ENCODE measurements at places on chromosomes 16 and 17.

DNA sequence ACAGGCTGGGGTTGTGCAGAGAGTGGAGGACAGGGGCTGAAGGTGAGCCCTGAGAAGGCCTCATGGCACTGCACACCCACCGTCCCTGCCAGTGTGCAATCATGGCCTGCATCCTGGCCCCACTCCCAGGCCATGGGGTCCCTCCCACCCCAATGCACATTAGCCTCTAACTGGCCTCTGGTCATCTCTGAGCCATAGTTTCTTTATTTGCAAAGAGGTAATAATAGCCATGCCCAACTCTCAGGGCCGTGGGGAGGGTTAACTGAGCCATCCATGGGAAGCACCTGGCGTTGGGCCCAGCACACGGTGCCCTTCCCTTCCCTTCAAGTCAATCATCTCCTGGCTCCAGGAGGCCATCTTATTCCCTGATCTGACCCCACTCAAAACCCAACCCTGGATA, 10.8 kb upstream of the ITGA3 start:
- DNase-seq: no peak

DNA sequence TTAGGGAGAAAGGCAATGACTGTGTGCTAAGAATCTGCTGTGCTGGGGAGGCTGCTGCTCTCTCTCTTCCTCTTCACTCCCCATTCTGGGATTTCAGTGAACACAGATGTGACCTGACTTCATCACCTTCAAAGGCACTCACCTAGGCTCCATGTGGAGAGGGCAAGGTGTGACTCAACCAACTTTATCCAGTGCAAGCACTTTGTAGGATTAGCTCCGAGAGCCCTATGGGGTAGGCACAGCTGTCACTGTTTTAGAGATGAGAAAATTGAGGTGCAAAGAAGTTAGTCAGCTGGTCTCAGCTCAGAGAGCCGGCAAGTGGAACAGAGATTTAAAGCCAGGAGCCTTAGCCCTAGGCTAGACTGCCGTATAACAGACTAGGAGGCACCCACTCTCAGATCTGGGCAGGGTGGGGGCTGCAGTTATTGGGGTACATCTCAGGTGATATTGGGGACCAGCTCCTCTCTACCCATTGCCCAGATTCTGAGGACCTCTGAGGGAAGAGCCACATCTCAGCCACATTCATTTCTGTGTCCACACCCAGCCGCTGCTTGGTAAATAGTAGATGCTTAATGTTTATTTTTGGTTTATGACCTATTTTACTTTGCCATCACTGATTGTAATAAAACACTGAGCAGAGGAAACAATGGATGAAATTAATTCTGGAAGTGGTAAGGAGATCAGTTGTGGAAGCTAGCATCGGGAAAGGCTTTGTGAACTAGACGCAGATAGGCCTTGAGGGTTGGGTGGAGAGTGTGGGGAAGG, 138.8 kb downstream of the CCDC182 start:
- DNase-seq: no peak

- no peak for DNase-seq
Observed at GRCh38 chr16:52591934-52592592, 45.1 kb upstream of the TOX3 start.

GRCh38 chr16:50696126-50696525, 2.7 kb downstream of the NOD2 start:
- DNase-seq: no peak

- DNase-seq: no peak
Observed at GRCh38 chr16:90015586-90016338, 3.5 kb downstream of the DBNDD1 start.

GRCh38 chr16:73126525-73126853, 78.6 kb upstream of the ZFHX3 start:
- DNase-seq: no peak

DNA sequence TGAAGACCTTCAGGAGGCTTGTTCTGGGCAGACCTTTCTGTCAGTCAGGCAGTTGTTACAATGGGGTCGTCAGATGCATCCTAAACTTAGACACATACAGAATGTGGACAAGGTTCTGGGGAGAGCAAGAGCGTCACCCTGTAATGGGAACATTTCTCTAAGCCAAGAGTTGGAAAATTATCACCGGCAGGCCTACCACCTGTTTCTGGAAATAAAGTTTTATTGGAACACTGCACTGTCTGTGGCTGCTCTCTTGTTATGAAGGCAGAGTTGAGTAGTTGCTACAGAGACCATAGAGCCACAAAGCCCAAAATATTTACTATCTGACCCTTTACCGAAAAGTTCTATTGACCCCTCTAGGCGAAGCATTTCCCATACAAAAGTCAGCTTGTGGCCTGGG, 106.2 kb downstream of the CPPED1 start:
- no peak for DNase-seq

- DNase-seq: no peak
Observed at GRCh38 chr16:20257234-20257633, 70.1 kb downstream of the GP2 start.

- no peak for DNase-seq
Observed at GRCh38 chr17:35069311-35069710, 5.8 kb upstream of the RFFL start.

GRCh38 chr16:20166531-20167235, 93.0 kb upstream of the GPR139 start:
- no peak for DNase-seq

DNA sequence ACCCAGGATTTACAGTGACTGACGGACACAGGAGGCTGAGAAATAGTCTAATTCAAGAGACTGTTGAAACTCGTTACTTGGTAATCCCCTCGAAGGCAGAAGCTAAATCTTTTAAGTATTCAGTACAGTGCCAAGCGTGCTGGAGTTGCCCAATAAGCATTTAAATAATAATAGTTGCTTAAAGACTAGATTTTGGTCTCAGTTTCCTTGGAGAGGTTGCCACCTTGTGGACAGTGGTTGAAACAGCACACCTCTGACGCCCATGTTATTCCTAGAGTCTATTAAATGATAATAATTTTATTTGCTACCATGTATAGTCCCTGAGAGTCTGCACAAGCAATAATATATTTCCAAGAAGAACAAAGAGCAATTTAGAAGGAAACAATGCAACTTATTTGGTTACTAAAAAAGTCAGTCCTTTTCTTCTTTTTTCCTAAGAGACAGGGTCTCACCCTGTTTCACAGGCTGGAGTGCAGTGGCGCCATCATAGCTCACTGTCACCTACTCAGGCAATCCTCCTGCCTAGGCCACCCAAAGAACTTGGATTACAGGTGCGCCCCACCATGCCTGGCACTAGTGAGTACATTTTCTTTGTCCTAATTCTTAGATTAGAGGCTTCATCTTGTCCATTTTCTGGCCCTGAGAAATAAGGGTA, 138.0 kb upstream of the NUDT7 start:
- DNase-seq: peak; percentile 26

DNA sequence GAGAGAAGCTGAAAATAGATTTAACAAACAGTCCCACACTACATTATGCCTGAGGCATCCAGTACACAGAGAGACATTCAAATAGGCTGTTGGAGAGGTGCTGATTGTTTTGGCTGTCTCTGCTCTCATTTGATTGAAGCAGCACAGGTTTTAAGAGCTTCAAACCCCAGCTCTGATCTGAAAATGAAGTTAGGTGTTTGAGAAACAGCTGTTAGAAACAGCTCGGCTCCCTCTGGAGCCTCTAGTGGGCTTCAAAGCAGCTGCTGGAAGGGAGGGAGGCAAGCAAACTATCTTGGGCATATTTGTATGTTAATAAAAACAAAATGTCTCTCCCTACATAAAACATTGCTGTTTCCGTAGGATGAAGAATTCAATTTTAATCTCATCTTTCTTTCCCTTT, 607.3 kb upstream of the GOT2 start:
- DNase-seq: no peak

GRCh38 chr17:40958086-40958953, 8.4 kb downstream of the KRT39 start:
- DNase-seq: no peak

DNA sequence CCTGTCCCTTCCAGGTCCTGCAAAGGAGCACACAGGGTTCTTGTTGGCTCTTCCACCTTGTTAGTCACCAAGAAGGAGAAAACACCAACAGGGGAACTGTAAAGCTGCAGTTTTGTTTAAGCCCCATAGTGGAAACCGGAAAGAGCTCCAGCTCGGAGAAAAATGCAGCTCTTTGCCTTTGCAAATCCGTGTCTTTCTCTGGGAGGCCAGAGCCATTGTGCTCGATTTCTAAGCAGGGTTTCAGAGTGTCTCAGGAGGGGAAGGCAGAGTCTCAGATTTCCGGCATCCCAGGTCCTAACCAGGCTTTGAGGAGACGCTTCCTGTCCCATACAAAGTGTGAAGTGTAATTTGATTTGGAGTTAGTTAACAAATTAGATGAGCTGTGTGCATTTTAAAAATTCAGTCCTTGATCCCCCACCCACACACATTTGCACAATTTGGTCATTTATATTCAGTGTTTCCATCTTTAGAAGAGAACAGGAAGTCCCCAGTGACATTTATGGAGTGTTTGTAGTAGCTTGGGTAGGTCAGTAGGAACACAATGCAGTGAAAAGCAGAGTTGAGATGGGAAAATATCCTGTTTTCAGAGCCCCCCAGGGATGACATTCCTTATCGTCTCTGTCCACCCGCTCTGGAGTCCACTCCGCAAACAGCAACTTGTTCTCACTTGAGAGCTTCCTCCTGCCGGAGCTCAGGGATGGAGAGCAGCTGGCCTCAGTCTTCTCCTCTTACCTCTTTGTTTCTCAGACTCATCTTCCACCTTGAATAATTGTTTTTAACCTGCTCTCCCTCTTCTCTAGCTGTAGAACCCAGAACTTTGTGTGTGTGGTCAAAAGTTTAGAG, 331.9 kb downstream of the SEC14L1 start:
- DNase-seq: no peak

DNA sequence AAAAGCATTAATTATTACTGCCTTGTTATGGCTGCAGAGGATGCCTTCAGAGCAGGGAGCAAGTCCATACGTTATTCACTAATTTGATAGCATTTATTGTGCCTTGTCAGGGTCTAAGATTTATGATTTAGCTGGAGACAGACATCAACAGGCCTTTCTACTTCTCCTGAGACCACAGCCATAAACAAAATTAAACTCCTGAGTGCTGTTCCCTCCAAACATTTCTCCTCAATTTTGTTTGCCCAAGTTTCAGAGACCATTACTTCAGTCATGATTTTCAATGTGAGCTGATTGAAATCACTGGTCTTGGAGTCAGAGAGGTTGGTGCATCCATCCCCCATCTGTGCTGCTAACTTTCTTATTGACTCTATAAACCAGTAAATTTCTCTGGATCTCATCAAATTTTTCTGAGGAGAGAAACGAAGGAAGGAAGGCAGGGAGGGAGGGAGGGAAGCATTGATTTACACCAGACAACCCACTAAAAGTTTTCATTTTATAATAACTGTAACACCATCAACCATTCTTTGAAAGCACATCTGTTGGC, 423.6 kb upstream of the CDH11 start:
- no peak for DNase-seq

GRCh38 chr16:85364323-85365040, 248.6 kb upstream of the GSE1 start:
- no peak for DNase-seq

- DNase-seq: no peak
Observed at GRCh38 chr17:44108440-44109311, 14.8 kb downstream of the HDAC5 start.

- no peak for DNase-seq
Observed at GRCh38 chr17:1711804-1712203, 1.6 kb upstream of the TLCD2 start.

- no peak for DNase-seq
Observed at GRCh38 chr17:8312726-8313600, 2.9 kb downstream of the ARHGEF15 start.

GRCh38 chr17:75516619-75517296, 430 bp downstream of the TSEN54 start:
- DNase-seq: no peak

DNA sequence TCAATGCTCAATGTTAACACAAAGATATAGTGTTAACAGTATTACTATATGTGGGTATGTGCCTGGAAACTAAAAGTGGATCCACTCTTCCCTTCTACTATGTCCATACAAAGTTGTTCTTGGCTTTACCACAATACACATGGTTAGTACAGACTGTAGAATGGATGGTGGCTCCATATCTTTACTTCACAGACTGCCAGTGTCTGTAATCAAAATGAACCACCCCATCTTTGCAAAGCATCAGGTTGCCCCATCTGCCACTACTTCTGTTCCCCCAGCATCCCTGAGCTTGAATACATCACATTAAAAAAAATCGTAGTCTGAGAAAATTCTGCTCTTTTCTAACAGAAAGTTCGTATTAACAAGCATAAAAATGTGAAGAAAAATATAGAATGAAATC, 30.0 kb downstream of the USP32 start:
- DNase-seq: no peak

- no peak for DNase-seq
Observed at GRCh38 chr17:7380321-7380720, 568 bp upstream of the TNK1 start.

DNA sequence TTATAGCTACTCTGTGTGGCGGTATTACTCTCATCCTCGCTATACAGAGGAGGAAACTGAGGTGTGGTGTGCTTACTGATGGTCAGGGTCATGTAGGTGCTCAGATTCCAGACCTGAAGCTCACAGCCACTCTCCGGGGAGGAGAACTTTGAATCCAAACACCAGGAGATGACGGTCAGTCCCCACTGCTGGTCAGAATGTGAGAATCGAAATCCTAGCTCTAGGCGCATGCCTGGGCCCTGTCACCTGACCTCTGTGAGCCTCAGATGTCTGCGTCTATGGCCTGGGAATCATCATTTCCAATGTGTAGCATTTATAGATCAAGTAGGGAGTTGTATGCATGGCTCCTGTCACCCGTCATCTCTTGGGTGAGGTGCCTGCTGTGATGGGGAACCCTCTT, 317.4 kb downstream of the SNX29 start:
- no peak for DNase-seq

GRCh38 chr16:57184113-57184512, 1.7 kb downstream of the PSME3IP1 start:
- no peak for DNase-seq

DNA sequence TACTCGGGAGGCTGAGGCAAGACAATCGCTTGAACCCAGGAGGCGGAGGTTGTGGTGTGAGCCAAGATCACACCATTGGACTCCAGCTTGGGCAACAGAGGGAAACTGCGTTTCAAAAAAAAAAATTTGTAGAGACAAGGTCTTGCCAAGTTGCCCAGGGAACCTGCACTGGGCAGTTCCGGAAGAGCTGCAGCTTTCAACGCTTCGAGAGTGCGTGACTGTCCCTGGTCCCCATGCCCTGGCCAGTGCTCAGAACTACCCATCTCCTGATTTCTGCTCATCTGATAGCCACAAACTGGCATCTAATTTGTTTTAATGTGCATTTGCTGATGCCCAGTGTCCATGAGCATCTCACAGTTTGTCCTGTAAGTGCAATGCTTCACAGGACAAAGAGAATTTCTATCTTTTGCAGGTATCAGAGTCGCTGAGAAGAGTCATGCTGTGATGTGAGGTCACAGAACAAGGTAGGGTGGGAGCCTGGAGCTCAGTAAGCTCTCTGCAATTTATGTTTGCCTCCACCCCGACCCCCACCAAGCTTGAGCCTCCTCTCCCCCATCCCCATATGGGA, 3.9 kb downstream of the ACTG1 start:
- no peak for DNase-seq

Data from stimulated activated CD4-positive, alpha-beta T cell treated with anti-CD3 and anti-CD28 coated beads, Interleukin-1b, Interleukin-23, amount 100 ng/mL, for 24 hours (primary cell).